SHP77 treated with DMSO at 0.1 percent for 48 hours (cell line): ENCODE measurements at places on chromosomes 13 and 19.

DNA sequence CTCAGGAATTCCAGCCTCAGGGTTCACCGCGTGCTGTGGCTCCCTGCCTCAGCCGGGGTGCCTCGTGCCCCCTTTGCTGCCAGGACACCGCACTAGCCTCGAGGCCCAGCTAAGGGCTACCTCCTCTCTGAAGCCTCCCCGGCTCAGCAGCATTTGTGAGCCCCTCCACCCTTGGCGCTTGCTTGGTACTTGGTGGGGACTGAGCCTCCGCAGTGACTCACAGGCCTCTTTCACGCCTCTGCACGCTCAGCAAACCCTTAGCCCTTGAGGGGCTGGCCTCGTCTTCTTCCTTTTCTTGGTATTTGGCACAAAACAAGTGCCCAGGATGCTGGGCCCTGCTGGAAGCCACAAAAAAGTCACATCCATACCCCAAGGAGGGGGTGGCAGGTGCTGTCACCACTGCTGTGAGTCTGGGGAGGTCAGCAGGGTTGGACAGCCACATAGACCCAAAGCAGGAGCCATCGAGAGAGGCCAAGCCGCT, 85.4 kb upstream of the TM9SF2 start:
- no peak for DNase-seq

DNA sequence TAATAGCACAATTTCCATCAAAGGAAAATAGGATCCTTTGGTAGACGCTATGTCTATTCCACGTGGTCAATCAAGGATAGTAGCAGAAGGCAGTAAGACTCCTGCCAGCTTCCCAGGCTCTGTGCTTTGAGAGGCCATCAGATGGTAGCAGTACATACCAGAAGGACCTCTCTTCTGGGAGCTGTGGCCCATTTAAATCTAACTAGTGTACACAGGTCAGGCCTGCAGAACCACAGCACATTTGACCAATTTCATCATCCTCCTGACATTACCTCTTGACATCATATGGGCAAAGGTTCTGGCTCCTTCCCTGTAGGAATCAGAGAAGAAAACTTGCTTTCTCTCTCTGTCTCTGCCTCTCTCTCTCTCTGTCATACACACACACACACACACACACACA, 229.6 kb upstream of the HTR2A start:
- DNase-seq, result no peak

- DNase-seq, result no peak
Measured at GRCh38 chr19:18340990-18341868, 831 bp downstream of the PGPEP1 start.

- DNase-seq, result no peak
Measured at GRCh38 chr19:12715102-12715501, 8.6 kb downstream of the TNPO2 start.

DNA sequence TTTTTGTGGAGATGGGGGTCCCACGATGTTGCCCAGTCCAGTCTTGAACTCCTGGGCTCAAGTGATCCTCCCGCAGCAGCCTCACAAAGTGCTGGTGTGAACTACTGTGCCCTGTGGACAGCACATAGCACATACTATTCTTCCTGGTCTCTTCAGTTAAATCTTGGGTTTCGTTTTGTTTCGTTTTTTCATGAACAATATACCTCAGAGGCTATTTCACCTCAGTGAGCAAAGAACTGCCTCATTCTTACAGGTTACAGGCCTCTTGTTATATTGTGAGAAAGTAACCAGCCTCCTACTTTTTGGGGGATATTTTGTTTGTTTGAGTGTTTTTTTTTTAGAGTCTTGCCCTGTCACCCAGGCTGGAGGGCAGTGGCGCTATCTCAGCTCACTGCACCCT, 1.3 kb upstream of the C3 start:
- DNase-seq, result no peak

DNA sequence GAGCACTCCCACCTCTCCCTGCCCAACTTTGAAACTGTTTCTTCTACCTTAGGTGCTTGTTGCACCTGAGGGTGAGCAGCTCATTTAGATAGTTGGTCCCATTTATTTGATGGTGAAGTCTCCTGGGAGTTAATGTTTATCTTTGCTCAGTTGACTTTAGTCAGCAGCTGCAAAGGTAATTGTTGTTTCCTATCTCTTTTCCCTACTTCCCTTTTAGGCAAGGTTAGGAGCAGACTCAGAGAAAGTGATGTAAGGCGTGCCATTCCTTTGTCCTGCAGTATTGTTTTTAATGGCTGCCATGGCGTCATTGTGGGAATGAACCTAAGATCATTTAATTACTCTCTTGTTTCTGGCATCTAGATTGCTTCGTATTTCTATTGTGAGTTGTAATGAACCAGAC, 11.6 kb downstream of the AKAP11 start:
- no peak for DNase-seq

DNA sequence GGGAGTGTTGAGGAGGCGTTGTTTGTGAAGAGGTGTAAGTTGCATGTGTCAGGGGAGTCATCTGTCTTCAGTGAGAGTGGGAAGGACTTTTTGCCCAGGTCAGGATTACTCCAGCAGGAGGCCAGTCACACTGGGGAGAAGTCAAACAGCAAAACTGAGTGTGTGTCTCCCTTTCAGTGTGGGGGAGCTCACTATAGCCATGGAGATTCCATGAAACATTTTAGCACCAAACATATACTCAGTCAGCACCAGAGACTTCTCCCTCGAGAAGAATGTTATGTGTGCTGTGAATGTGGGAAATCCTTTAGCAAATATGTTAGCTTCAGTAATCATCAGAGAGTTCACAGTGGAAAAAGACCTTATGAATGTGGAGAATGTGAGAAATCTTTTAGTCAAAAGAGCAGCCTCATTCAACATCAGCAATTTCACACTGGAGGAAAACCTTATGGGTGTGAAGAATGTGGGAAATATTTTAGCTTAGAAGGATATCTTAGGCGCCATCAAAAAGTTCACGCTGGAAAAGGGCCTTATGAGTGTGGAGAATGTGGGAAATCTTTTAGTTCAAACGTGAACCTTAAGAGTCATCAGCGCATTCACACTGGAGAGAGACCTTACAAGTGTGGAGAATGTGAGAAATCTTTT, 8.4 kb upstream of the ZNF587 start:
- no peak for DNase-seq

GRCh38 chr19:718991-719512, 10.3 kb downstream of the PALM start:
- DNase-seq, result no peak

GRCh38 chr13:94706843-94707399, 5.4 kb downstream of the SOX21 start:
- peak; percentile 80 for DNase-seq

DNA sequence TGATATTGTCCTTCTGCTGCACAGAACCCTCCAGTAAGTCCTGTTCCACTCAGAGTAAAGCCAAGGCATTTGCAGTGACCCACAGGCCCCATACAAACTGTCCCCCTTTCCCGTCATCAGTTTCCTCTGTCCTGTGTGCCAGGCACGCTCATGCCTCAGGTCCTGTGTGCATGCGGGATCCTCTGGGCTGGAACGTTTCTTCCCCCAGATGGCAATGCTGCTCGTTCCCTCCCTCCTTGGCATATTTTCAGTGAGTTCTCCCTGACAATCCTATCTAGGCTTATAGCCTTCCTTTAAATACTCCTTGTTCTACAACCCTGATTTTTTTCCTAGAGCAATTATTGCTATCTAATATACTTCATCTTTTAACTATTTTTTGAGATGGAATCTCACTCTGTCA, 5.7 kb downstream of the OPA3 start:
- no peak for DNase-seq

DNA sequence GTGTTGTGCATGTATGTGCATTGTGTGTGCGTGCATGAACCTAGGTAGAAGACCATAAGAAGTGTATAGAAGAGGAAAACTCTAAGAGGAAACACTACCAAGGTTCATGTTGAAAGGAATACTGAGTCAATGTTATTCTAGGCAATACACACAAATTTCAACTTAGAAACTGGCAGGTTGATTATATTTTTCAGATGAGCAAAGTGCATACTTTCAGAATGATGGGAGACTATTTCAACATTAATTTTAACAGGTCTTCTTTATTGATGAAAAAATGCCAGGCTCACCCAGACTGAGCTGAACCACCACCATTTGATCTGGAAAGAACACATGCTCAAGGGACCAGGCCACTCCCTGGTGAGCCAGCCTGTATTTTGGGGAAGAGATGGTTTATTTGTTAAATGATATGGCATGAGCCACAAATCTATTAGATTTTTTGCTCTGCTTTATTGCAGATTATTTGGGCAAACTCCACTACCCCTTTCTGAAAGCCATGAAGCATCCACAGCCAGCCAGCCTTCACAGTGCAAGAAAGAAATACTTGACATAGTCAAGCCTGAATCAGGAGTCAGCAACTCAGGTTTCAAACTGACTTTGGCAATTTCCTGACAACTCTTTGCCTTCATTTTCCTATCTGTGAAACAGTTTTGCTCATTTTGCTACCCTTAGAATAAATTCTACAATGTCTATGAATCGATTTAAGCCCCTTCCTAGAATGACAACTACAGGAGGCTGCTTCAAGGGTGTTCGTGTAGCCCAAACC, 368.9 kb downstream of the COG6 start:
- DNase-seq, result no peak

DNA sequence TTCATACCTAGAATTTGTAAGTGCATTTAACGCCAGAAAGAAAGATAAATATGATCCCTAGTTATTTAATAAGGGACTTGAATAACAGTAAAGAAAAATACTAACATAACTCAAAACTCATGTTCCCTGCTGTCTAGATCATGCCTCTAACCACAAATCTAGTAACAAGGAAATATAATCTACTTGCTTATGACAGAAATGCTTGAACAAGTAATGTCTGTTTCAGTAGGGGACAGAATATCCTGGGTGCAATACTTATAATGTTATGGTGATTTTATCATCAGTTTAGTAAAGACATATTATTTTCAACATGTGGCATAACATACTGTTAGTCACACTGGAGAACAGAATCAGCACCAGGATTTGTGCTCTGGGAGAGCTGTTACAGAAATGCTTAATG, 861.9 kb upstream of the SLITRK1 start:
- DNase-seq, result no peak

DNA sequence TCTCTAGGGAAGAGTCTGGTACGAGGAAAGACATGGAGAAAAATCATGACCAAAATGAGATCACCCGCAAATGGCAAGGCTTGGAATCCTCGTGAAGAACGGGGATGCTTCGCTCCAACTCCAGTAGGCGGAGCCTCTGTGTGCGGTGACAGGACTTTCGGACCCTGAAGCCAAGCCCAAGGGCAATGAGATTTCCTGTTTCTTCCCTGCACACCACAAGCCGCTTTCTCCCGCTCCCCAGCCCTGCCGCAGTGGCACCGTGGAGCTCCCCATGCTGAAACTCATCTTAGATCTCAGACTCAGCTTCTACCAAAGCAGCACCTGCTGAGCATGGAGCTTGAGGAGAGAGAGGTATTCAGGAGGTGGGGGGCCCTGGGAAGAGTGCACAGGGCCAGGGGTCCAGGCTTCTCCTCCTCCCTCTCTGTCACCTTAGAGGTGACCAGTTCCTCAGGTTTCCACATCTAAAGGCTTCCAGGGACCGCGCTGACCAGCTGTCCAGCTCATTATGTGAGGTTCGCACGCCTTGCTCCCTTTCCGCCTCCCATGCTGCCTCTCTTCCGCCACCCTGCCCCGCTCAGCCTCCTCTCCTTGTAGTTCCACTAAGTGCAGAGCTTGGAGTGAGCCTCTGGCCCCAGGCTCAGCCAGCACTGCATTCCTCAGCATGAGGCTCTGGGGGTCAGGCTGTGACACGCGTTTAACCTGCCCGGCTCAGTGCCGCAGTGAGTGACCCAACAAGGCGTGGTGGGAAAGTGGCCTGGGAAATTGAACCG, 153.8 kb upstream of the SOX1 start:
- DNase-seq, result no peak

DNA sequence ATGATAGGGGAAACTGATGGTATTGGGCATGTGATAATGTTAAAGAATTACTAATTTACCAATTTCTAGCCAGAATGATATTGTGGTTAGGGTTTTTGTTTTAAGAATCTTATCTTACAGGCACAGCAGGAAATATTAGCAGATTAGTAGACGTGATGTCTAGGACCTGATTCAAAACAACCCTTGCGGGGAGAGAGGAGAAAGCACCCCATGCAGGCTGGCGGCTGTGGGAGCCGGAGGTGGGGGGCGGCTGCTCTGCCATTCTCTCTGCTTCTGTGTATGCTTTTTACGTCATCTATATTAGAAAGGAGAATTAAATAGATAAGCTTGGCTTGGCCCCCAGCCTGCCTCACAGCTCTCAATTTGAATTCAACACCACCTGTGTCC, 41.5 kb downstream of the MLLT1 start:
- no peak for DNase-seq

DNA sequence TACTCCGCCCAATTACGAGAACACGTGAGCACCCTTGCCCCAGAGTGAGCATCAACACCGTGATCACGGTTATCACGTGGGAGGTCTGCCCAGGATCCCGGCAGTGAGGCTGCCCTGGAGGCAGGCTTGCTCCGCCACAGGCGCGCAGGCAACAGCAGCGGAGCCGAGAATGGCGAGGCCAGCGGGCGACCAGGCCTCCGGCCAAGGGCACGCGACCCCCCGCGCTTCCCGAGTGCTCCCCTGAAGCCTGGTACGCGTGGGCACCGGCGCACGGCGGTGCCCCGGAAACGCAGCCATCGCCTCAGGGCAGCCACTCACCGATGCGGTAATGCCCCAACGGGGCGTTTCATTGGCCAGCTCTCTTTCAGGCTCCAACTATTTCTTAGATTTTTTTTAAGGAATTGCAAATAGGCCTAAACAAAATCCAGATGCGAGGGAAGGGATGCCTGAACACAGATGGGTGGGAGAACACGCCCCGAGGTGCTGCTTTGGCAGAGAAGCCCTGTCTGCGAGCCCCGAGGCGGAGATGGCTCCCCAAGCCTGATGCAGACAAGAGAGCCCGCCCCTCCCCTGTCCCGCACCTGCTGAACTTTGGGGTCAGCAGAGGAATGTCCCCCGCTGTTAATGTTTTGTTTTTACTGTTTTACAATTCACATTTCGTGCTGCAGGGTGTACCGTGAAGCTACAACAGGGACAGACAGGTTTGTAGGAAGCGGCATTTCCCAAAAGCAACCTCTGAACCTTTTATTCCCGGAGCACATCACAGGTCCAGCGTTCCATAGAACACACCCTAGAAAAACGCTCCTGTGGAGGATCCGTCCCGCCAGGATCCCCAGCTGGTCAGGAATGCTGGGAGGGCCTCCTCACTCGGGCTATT, 132.7 kb downstream of the ZDHHC20 start:
- DNase-seq, result no peak

DNA sequence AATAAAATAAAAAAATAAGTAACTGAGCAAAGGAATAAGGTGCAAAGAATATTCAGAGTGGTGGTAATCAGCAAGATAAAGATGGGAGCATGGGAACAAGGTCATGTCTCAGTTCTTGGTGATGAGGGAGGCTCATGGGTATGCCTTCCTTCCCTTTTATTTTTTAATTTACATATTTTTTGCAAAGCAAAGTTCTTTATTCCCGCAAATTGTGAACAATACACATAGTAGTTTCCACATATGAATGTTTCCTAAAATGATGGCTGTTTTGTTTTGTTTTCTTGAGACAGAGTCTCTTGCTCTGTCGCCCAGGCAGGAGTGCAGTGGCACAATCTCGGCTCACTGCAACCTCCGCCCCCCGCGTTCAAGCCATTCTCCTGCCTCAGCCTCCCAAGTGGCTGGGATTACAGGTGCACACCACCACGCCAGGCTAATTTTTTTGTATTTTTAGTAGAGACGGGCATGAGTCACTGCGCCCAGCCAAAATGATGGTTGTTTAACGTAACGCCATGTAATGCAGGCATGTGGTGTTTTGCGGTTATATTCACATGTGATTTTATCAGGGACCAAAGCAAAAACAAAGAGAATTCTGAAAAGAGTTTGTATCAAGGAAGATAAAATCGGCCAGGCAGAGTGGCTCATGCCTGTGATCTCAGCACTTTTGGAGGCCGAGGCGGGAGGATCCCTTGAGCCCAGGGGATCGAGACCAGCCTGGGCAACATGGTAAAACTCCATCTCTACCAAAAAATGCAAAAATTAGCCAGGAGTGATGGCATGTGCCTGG, 4.5 kb upstream of the ADGRE2 start:
- no peak for DNase-seq
